ENCODE measurements at places on chromosomes 12 and 14.

DNA sequence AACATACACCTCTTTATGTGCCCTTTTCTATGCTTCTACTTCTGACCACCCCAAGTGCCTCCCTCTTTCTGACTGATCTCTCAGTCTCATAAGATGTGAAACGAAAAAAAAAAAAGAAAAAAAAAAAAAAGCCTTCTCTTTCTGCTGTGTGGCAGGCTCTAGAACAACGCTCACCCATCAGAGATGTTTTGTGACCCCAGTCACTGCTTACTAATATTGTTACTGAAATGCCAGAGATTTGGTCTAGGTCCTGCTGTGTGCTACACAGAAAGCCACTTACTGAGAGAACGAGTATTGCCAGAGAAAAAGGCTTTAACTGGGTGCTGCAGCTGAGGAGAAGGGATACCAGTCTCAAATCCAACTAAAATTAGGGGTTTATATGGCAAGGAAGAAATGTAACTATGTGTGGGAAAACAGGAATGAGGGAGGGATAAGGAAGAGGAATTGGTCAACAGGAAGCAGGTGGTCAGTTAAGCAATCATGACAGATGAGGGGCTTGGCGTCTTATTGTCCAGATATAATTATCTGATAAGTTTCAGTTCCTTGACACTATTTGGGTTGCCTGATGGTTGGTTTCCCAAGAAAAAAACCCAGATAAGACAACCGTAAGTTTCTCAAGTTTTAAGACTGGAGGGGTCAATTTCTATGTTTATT lies 149.0 kb downstream of the NAV3 start:
- DNase-seq = no peak
- H3K27ac ChIP-seq = no peak overlapping the region
- no peak overlapping the region for H3K4me3 ChIP-seq
- H3K36me3 ChIP-seq = no peaks in the 10 kb centered on the region

DNA sequence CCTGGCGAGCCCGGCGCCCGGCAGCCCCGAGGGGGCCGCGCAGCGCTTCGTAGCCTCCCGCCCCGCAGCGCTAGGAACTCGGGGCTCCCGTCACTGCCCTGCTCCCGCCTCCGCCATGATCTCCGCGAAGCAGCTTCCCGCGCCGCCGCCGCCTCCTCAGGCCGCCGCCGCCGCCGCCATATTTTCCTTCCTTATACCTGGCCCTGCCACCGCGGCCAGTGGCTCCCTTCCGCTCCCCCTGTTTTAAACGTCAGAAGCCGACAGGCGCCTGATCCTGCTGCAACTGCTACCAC lies 286 bp downstream of the PPP4R3A start:
- H3K27ac ChIP-seq = peak overlapping the region; percentile 99
- peak overlapping the region; percentile 80 for H3K4me3 ChIP-seq
- DNase-seq = no peak
- H3K27me3 ChIP-seq = no peaks in the 10 kb centered on the region
- H3K4me1 ChIP-seq = no peaks in the 10 kb centered on the region

- H3K36me3 ChIP-seq = no peaks in the 10 kb centered on the region
- H3K27ac ChIP-seq = no peak overlapping the region
- H3K4me1 ChIP-seq = peaks cover 16% of the 10 kb centered on the region
- DNase-seq = no peak
- no peak overlapping the region for H3K4me3 ChIP-seq
Observed at GRCh38 chr14:65330416-65330815, 82.1 kb upstream of the FUT8 start.

- H3K27ac ChIP-seq = no peak overlapping the region
- no peaks in the 10 kb centered on the region for H3K4me1 ChIP-seq
- H3K27me3 ChIP-seq = no peaks in the 10 kb centered on the region
Observed at GRCh38 chr12:105077435-105077834, 6.8 kb downstream of the ALDH1L2 start.

DNA sequence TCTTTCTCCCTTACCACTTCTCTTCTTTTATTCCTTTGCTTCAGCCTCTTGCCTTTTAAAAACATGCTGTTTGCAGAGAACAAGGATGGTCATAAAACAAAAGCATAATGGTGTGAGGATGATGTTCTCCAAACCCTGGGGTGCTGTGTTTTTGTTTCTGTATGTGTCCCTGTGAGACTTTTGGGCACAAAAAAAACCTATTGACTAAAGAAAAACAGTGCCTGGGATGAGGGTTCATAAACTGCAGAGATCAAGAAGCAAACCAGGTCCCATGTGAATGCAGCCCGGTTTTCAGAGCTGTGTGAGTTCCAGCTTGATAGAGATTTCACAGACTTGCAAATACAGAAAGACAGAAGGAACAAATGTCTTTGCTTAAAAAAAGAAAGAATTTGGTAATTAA lies 148.6 kb upstream of the CPSF6 start:
- no peaks in the 10 kb centered on the region for H3K27me3 ChIP-seq
- H3K27ac ChIP-seq = no peak overlapping the region
- DNase-seq = no peak
- no peak overlapping the region for H3K4me3 ChIP-seq
- H3K4me1 ChIP-seq = peaks cover 3% of the 10 kb centered on the region
- no peaks in the 10 kb centered on the region for H3K36me3 ChIP-seq

GRCh38 chr14:66920196-66920595 lies 269.0 kb upstream of the GARIN2 start:
- H3K27me3 ChIP-seq = no peaks in the 10 kb centered on the region
- H3K4me1 ChIP-seq = no peaks in the 10 kb centered on the region
- no peak for DNase-seq
- no peak overlapping the region for H3K27ac ChIP-seq

DNA sequence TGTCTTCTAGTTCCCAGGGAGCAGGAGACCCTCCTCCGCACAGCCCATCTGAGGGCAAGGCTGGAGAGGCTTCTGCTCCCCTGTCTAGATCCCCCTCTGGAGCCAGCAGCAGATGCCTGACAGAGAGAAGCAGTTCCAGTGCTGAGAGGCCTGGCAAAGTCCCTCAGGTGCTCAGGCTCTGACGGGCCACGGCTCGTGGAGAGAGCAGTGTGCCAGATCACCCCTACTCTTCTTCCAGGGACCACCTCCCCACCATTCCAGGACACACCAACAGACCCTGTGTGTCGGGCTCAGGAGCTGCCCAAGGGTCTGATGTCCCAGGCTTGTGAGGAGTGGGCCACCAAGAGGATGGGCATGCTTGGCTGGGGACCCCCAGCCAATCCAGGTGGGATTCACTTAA lies 22.5 kb upstream of the C14orf180 start:
- H3K27me3 ChIP-seq = peaks cover 15% of the 10 kb centered on the region
- H3K36me3 ChIP-seq = no peaks in the 10 kb centered on the region
- no peak overlapping the region for H3K4me3 ChIP-seq
- H3K4me1 ChIP-seq = peaks cover 23% of the 10 kb centered on the region
- DNase-seq = no peak
- no peak overlapping the region for H3K27ac ChIP-seq

DNA sequence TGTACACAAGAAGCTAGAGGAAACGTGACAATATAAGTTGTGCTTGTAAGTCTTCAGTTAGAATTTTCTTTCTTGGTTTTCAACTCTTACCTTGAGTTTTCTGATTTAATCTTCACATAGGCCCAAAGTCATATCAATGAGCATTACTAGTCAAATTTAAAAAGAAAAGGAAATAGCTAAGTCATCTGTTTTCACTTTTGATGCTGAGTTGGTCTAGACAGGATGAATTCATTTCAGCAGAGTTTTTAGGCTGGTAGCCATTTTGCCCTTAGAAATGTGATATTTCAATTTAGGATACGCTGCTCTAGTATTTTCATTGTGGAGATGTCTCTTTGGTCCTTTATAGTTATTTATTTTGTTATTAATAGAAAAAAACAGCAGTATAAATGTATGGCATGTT lies 44.6 kb upstream of the KRAS start:
- no peak overlapping the region for H3K4me3 ChIP-seq
- DNase-seq = peak; percentile 3
- H3K36me3 ChIP-seq = no peaks in the 10 kb centered on the region

Measured in muscle of leg (tissue), 16 donors.